ENCODE measurements at places on chromosomes 3 and 15. TPM values are rescaled to one million over a fixed set of nuclear protein-coding genes. Genes with fewer than 3 reads are reported as not detected.

Gene HAPLN3
- total RNA-seq: 6.7 TPM

Gene CYP19A1
- 0.30 TPM for total RNA-seq

Gene SPINK8
- total RNA-seq: not detected

Gene CD86
- total RNA-seq: not detected

Gene GOLGA8Q
- 1.1 TPM for total RNA-seq

Gene PTPN23
- 9.8 TPM for total RNA-seq

Gene CCDC80
- total RNA-seq: 606 TPM

Gene ZNF80
- not detected for total RNA-seq

Gene SLC22A13
- 0.94 TPM for total RNA-seq

Gene CTXND1
- total RNA-seq: not detected

Gene LYZL4
- total RNA-seq: 0.23 TPM

Gene KLHDC8B
- 26.5 TPM for total RNA-seq

Gene COMMD4
- total RNA-seq: 26.2 TPM

Gene RTP3
- not detected for total RNA-seq

Gene DCUN1D1
- total RNA-seq: 21.3 TPM

Gene SLC30A4
- total RNA-seq: 7.8 TPM

Gene CCNDBP1
- total RNA-seq: 72.2 TPM

Gene KCNAB1
- 0.59 TPM for total RNA-seq

Gene NPAP1
- total RNA-seq: not detected

Gene ANKRD28
- total RNA-seq: 248 TPM

Gene SCN5A
- 0.08 TPM for total RNA-seq

Gene TRAT1
- total RNA-seq: not detected

Gene TMEM108
- 0.12 TPM for total RNA-seq

Gene PP2D1
- total RNA-seq: not detected

Gene CKMT1A
- not detected for total RNA-seq

Gene MST1
- total RNA-seq: 2.3 TPM

Gene CCDC13
- total RNA-seq: 0.23 TPM

Gene CLDN1
- total RNA-seq: 0.12 TPM

Gene OCA2
- not detected for total RNA-seq

Gene ADAMTS7
- 8.9 TPM for total RNA-seq

Gene PPM1L
- total RNA-seq: 1.7 TPM

Gene HTR3E
- not detected for total RNA-seq

Gene ACKR4
- total RNA-seq: 27.6 TPM

Gene TMIE
- total RNA-seq: not detected

Gene DLL4
- total RNA-seq: under 0.01 TPM

Gene GPR149
- total RNA-seq: not detected

Gene MED12L
- 0.30 TPM for total RNA-seq

Gene IQCF2
- total RNA-seq: not detected

Gene ATR
- 12.6 TPM for total RNA-seq

Gene DENND6A
- total RNA-seq: 11.3 TPM

Gene GUCA1C
- total RNA-seq: not detected

Gene TXNRD3
- 10.6 TPM for total RNA-seq

Gene PTX3
- 809 TPM for total RNA-seq

Gene SERPINI2
- total RNA-seq: not detected

Gene IL17RD
- total RNA-seq: 2.7 TPM

Gene LSM3
- total RNA-seq: 4.4 TPM

Gene ANKRD63
- not detected for total RNA-seq

Gene LRRC28
- total RNA-seq: 13.2 TPM

Gene SMAD6
- total RNA-seq: 92.1 TPM

Gene ZBED2
- 0.08 TPM for total RNA-seq

Gene LRTM1
- not detected for total RNA-seq

Gene HIGD2B
- total RNA-seq: not detected

Data from smooth muscle cell of the coronary artery (primary cell).